ENCODE measurements at places on chromosomes 3 and 15.
A peak's percentile ranks its signal among the peaks of the same experiment; 100 is the strongest.

GRCh38 chr15:94921936-94922335, 690.6 kb downstream of the MCTP2 start:
- no peak for DNase-seq

DNA sequence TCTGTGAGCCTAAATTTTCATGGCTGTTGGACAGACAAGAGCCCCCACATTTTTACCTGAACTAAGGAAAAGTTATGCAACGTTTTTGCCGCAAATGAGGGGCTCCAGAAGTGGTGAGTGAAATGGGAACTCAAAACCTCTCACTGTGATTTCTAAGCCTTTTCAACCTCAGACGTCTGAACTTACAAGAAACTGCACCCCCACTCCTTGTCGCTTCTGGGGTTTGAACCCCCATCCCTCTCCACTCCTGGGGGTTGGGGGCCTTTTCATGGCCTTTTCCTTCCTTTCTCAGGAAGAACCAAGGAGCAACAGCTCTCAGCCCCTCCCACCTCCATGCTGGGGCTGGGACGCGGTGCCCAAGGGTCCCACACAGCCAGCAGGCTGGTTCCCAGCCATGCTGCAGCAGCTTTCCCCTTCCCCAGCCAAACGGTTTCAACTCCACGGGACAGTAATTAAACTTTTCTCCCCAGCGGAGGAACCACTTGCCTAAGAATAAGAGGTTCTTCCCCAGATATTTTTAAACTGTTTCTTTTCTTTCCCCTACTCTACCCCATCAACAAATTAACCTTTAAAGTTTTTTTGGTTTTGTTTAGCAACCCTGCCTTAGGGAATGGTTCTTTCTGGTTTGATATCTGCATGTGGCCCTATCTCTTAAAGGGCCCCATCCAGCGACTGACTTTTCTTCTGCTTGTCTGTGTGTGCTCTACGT, 387.6 kb upstream of the CBLB start:
- DNase-seq: no peak

DNA sequence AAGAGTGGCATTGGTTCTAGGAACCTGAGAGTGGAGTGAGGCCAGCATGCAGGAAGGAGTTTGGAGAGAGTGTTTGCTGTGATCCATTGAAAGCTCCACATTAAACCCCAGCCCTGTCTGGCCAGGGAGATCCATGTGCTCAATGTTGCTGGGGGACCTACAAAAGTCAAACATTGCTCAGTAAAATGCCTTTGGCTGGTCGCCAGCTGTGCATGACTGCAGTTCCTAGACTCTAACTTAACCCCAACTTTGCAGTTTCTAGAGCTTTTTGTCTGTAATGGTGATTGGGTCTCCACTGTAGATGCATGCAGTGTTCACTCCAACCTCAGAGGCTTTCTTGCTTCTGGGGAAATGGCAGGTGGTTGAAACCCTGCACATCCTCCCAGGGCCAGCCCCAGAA, 99.7 kb upstream of the ABHD17C start:
- no peak for DNase-seq

GRCh38 chr3:133655731-133656515, 5.8 kb downstream of the TOPBP1 start:
- DNase-seq: no peak

DNA sequence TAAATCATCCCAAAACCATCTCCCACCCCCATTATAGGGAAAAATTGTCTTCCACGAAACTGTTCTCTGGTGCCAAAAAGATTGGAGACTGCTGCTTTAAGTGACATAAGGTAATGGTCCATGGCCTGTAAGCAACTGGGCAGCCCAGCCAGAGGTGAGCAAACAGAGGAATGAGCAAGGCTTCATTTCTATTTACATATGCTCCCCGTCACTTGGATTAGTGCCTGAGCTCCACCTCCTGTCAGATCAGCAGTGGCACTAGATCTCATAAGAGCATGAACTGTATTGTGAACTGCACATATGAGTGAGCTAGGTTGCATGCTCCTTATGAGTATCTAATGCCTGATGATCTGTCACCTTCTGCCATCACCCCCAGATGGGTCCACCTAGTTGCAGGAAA, 1159.8 kb upstream of the ALCAM start:
- no peak for DNase-seq

- DNase-seq: no peak
Measured at GRCh38 chr15:38029736-38030135, 95.3 kb downstream of the TMCO5A start.

DNA sequence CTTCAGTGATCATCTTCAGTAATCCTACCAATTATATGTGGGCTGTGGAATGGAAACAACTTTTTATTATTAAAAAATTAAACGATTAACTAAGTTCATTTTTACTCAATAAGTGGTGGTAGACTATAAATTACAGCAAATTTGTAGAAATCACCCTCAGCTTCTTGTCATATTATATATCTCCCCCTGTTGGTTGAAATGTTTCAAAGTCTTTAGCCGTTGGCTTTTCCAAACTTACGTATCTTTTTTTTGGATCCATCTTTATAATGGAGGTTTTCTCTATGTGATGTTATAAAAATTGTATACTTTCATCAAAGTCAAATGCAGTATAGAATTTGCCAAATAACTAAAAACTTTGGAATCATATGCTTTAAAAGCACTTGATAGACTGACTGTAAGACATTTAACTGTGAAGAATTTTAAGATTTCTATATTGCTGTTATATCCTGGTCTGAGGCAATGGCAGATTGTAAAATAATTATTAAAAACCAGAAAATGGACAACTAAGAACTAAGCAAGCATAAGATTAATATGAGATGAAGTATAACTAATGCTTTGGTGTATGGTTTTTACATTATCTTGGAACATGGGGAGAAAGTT, 44.7 kb downstream of the ATP11B start:
- no peak for DNase-seq

- DNase-seq: no peak
Measured at GRCh38 chr15:93820566-93820965, 410.8 kb upstream of the MCTP2 start.

GRCh38 chr3:14274612-14274936, 96.0 kb downstream of the LSM3 start:
- DNase-seq: no peak

- DNase-seq: peak; percentile 10
Measured at GRCh38 chr3:172673210-172673679, 37.6 kb downstream of the NCEH1 start.

DNA sequence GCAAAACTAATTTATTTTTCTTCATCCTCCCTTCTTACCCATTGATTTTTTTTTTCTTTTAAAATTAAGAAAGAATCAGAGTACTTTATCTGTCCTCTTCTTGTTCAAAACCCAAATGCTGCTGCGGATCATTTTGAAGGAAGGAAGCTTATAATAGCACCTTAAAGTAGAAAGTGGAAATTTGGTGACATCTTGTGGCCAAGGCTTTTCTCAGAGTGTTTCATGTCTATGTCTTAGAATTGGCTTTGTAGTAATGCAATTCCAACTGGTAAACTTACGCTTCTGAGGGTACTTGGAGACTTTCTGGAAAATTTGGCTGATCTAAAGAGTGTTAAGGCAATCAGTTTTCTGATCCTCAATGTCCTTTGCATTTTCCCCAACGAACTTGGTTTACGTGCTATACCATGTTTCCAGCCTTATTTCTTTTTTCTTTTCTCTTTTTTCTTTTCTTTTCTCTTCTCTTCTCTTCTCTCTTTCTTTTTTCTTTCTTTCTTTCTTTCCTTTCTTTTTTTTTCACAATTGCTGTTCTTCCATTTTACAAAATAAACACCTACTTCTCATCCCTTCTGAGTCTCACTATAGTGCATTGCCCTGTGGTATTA, 30.7 kb downstream of the C3orf38 start:
- no peak for DNase-seq

DNA sequence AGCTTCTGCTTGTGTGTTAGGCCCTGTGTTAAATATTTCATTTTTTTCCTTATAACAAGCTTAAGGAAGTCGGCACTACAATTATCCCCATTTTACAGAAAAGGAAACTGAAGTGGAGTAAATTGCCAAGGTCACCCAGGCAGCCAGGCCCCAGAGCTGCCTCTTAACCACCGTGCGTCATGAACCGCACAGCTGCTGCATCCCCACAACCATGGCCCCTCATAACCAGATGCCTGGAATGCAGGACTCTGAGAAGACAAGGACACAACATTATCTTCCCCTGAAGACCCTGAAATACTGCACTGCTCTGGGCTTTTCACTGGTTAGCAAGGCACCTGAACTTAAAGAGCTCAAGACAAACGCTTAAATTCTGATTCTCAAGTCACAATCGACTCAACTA, 14.6 kb downstream of the LRIG1 start:
- no peak for DNase-seq

DNA sequence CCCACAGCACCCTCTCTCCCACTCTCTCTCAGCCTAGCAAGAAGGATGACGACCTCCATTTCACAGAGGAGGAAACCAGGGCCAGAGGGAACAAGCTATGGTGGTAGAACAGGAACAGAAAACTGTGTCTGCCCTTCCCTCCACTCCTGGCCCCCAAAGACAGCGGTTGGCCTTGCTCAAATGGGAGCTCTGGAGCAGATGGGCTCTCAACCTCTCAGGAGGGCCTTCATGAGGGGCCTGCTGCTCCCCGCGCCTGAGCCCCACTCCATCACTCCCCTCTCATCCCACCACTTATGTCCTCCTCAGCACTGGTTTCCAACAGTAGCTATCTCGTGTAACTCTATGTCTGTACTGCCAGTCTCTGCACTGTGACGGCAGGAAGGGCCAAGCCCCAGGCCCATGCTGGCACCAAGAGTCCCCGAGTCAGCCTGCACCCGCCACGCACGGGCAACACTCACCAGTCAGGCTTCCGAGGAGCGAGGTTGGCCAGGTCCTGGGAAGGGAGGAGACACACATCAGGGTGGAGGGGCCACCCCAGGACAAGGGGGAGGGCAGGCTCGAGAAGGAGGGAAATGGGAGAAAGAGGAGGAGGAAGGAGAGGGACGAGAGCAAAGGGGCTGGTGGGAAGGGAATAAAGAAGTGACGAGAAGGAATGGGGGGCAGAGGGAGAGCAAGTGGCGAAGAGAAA, 45.5 kb downstream of the PTH1R start:
- no peak for DNase-seq

DNA sequence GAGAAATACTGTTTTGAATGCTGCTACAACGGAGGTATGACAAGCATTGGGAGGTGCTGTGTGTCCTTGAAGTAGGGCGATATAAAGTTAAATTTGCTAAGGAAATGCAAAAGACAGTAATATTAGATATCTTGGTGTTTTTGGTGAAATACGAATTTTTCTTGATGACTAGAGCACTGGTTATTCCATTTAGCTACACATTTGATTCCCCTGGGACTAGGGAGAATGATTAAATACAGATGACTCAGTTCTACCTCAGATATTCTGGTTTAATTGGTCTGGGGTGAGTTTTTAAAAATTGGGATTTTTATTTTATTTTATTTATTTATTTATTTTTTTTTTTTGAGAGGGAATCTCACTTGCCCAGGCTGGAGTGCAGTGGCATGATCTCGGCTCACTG, 18.7 kb upstream of the GADL1 start:
- DNase-seq: no peak

GRCh38 chr15:47473106-47473725, 244.1 kb upstream of the SEMA6D start:
- DNase-seq: no peak

DNA sequence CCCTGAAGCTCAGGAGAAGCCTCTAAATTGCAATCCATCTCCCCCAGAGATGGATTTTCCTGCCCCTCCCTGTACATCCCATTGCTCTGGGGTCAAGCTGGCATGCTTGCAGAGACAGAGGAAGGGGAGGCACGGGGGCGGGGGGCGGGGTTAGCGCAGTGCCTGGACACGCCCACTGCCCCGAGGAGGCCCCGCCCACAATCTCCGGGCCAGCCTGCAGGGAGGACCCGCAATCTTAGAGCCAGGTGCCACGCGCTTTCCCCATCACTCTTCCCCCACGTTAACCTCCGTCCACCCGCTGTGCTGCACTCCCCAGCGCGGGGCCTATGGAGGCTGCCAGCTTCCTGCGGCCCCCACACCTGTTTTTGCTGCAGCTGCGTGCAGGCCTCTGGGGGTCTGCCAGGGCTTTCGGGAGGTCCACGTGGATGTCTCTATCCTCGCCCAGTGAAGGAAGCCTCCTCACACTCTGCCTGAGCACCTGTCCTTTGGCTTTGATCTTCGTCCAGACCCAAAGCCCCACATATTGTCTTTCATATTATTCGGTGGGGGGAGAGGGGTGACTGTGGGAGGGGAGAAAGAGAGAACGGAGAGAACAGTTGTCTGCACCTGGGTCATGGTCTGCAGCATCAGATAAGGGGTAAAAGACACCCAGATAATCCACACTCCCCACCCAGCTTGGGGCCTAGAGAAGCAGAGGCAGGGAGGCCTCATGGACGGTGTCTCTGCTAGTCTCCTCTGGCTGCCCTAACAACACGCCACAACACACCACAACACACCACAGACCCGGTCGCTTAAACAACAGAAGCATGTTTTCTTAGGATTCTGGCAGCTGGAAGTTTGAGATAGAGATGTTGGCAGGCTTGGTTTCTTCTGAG, 118.0 kb upstream of the MEF2A start:
- no peak for DNase-seq

- DNase-seq: no peak
Measured at GRCh38 chr3:103295974-103296570, 861.3 kb downstream of the ZPLD1 start.

DNA sequence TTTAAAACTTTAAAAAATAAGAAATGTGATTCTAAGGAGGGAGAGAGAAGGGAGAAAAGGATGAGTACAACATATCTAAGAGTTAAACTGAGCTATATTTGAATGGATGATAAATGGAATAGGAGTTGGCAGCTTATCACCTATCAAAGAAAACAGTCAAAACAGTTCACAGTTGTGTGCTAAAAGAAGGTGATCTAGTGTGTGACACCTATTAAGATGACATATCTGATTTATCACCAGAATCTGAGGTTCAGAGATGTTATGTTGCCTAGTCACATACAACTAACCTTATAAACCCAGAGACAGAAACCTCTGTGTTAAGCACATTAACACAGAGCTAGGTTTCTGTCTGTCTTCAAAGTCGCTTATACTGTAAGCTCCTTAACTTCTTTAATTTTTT, 3.0 kb downstream of the ATP13A3 start:
- no peak for DNase-seq

GRCh38 chr15:68818066-68818768, 2.5 kb downstream of the ANP32A start:
- DNase-seq: peak; percentile 45

GRCh38 chr15:83200589-83200988, 7.0 kb downstream of the HDGFL3 start:
- no peak for DNase-seq

GRCh38 chr3:114804099-114804498, 343.0 kb downstream of the ZBTB20 start:
- DNase-seq: no peak

- no peak for DNase-seq
Measured at GRCh38 chr3:66236281-66236680, 15.5 kb downstream of the SLC25A26 start.

DNA sequence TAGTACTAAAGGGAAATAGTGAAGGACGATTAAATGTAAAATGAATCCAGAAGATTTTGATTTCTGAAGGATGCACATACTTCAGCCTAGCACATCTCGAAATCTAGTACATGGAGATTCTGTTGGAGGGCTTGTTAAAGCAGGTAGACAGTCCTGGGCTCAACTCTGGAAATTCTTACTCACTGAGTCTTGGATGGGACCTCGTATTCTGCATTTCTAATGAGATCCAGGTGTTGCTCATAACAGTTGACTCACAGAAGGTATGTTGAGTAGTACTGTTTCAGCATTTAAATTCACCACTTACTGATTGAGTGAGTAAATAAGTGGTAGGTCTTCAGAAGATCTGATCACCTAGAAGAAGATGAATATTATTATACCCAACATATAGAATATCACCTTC, 623.4 kb upstream of the SGO1 start:
- DNase-seq: no peak

All from stimulated activated CD8-positive, alpha-beta memory T cell treated with anti-CD3 and anti-CD28 coated beads, Interleukin-7, amount 100 ng/mL, for 1 hour (primary cell).